Glomerular endothelial cell (primary cell): ENCODE measurements at places on chromosomes 2 and 18.

DNA sequence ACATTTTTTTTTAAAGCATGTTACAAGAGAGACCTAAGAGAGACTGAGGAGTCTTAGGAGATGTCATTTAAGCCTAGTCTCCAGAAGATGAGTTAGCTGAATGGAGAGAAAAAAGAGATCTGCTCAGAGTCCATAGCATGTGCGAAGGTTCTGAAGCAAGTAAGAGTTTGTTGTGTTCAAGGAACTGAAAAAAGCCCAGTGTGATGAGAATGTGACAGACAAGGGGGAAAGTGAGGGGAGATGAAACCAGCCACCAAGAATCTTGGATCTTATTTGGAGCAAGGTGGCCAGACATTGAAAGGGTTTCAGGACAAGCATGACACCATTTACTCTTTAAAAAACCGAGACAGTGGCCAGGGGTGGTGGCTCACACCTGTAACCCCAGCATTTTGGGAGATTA lies 5.2 kb upstream of the MOB1A start:
- no peak for DNase-seq

DNA sequence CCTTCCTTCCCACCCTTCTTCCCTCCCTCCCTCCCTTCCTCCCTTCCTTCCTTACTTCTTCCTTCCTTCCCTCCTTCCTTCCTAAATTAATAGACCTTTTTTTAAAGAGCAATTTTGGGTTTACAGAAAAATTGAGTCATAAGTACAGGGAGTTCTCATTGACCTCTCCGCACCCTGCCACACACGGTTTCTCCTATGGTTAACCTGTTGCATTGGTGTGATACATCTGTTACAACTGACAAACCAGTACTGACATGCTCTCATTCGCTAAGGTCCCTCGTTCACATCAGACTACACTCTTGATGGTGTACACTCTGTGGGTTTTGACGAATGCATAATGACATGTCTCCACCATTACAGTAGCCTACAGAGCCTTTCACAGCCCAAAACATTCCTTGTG lies 11.6 kb upstream of the SDC1 start:
- no peak for DNase-seq

- DNase-seq = no peak
These were observed 1.4 kb downstream of the RBKS start for GRCh38 chr2:27888790-27889189.

DNA sequence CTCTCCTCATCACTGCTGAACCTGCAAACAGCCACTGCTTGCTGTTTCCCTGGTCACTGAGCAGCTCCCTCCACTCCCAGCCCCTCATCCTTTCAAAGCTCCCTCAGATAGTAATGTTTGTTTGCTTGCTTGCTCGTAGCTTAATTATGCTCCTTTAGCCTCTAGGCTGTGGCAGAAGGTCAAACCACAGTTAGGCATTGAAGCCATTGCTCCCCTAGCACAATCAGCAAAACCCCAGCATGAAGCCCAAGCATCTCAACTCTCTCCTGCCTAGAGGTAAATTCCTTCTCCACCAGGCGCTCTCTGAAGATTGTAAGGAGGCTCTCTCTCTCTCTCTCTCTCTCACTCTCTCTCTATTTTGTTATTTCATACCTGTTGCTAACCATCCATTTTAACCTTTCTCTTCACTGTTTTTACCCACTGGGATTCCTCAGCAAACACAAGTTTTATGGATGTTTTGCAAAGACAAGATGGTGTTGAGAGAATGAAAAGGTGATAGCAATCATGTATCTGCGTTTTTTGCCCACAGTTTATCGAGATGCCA lies 135.9 kb upstream of the HNRNPA3 start:
- DNase-seq = no peak

GRCh38 chr2:226712941-226713340 lies 86.7 kb downstream of the IRS1 start:
- no peak for DNase-seq

DNA sequence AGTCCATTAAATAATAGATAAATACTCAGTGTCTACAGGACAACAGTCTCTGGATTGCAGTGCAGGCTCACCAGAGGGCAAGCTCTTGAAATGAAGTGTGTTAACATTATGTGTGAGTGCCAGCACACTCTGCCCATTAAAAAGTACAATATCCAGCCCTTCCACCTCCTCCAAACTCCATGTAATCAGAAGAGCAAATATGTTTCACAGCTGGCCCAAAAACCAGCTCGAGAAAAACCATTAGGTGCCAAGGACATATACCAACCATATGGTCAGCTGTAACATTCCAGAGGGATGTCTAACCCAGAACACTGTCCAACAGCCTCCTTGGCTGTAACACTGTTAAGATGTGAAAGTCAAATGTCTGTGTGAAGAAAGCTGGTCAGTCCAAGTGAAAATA lies 112.2 kb downstream of the ZNF385B start:
- DNase-seq = no peak

- no peak for DNase-seq
These were observed 45.8 kb upstream of the WIPF1 start for GRCh38 chr2:174643356-174643755.

GRCh38 chr2:145914716-145915115 lies 1394.8 kb upstream of the ZEB2 start:
- no peak for DNase-seq

DNA sequence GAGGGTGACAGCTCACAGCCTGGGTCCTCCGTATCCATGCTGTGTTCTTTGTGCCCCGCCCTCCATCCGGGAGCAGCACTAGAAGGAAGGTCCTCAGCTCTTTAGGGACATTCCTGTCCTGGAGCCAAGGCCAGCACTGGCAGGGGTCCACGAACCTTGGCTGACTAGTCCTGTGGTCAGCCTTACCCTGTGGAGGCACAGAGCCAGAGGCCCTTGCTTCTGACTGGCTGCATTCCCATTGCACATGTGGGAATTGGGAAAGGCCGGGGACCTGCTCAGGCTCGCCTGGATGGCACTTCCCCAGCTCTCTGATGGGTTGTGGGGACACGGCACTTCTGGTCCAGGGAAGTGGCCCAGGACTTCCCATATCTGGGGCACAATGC lies 24.9 kb upstream of the RHOB start:
- DNase-seq = no peak

- no peak for DNase-seq
These were observed 54.2 kb upstream of the FZD5 start for GRCh38 chr2:207823865-207824264.

GRCh38 chr2:47808614-47809013 lies 25.7 kb downstream of the MSH6 start:
- DNase-seq = no peak

GRCh38 chr2:9753665-9754531 lies 89.4 kb upstream of the TAF1B start:
- DNase-seq = no peak

DNA sequence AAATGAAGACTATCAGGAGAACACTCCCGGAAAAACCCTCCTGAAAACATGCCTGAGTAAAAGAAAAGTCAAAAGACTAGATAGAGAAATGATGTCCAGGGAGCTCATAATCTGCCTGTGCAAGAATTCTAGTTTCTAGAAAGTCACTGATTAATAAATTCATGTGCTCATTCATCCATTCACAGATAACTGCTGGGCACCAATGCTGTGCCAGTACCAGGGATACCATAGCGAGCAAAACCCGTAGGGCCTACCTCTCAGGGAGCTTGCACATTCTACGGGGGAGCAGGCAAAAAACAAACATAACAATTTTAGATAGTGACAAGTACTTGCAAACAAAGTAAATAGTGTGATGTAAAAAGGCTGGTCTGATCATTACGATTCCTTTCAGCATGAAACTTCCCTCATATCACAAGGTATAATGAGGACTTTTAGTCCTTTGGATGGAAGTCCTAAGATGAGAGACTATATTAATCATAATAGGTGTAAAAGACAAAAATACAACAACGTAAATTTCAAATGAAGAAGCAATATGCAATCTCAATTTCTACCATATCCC lies 289.9 kb downstream of the AFF3 start:
- DNase-seq = no peak

- no peak for DNase-seq
These were observed 1822.6 kb downstream of the SUCLG1 start for GRCh38 chr2:82636402-82637020.
